Anterior cingulate cortex (tissue), 58 donors: ENCODE measurements at places on chromosomes 3 and 15.

GRCh38 chr3:129315223-129315997 lies 36.7 kb downstream of the HMCES start:
- DNase-seq: no peak

DNA sequence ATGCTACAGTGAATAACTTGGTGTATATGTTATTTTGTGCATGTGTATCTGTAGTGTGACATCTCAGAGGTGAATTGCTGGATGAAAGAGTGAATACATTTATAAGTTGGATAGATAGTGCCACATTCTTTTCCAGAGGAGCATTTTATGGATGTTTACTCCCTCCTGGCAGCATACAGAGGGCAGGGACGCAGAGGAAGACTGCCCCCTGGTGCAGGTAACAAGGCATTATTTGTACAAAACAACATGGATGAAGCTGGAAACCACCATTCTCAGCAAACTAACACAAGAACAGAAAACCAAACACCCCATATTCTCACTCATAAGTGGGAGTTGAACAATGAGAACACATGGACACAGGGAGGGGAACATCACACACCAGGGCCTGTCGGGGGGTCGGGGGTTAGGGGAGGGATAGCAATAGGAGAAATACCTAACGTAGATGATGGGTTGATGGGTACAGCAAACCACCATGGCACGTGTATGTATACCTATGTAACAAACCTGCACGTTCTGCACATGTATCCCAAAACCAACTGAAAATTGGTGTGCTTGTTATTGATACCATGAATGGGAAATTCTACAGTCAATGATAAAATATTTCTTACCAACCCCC lies 57.9 kb upstream of the CTXND1 start:
- DNase-seq: no peak

DNA sequence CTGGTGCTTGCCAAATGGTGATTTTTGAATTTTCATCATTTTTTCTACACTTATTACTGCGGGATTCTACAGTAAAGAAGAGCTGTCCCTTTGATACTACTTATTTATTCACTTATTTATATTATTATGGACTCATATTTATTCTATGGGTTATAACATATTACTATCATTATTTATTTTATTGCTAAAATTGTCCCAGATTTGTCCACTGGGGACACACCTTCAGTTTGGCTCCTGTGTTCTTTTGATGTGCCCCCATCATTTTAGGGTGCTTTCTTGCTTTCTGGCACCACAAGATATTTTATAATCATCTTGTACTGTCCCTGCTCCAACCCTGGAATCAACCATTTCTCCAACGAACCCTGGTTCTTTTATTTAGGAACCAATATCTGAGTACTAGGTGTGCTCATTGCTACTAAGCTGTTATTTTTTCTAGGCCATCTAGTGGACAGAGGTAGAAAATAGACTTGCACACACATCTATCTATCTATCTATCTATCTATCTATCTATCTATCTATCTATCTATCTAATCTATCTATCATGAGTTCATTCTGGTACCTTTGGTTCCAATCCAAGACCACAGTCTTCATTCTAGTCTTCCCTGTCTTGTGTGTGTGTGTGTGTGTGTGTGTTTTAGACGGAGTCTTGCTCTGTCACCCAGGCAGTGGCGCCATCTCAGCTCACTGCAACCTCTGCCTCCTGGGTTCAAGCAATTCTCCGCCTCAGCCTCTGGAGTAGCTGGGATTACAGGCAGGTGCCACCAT lies 16.0 kb downstream of the SLC22A14 start:
- DNase-seq: no peak

DNA sequence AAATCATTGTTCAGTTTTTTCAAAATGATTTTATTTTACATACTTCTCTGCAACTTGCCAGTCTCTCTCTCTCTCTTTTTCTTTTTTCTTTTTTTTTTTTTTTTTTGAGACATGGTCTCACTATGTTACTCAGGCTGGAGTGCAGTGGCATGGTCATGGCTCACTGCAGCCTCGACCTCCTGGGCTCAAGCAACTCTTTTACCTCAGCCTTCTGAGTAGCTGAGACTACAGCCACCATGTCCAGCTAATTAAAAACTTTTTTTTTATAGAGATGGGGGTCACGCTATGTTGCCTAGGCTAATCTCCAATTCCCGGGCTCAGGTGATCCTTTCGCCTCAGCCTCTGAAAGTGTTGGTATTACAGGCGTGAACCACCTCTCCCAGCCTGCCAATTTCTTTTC lies 12.1 kb upstream of the ARID3B start:
- no peak for DNase-seq

- DNase-seq: no peak
These were observed 11.8 kb downstream of the CD47 start for GRCh38 chr3:108079043-108079442.

DNA sequence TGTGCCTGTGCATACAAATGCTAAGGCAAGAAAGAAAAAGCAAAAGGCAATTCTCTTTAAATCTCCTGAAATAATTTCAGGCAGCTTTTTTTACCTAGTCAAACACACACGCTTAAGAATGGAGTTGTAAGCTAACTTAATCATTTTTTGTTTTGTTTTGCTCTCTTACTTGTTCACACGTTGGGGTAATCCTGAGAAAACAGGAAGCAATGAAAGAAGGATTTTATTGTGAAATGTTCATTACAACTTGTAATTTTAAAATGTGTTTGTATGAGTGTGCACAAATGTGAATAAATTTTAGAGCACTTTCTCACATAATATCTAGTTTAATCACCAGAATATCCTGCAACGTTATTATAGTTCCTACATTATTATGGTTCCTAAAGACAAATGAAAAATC lies 263.8 kb downstream of the LPP start:
- no peak for DNase-seq

GRCh38 chr3:108946292-108947285 lies 7.1 kb downstream of the GUCA1C start:
- no peak for DNase-seq

GRCh38 chr15:28943146-28943545 lies 57.4 kb downstream of the APBA2 start:
- DNase-seq: no peak

- no peak for DNase-seq
These were observed 160.4 kb upstream of the KCNH8 start for GRCh38 chr3:18987862-18988447.
